Skin of body (tissue), 3 donors: ENCODE measurements at places on chromosomes 16 and 17.

DNA sequence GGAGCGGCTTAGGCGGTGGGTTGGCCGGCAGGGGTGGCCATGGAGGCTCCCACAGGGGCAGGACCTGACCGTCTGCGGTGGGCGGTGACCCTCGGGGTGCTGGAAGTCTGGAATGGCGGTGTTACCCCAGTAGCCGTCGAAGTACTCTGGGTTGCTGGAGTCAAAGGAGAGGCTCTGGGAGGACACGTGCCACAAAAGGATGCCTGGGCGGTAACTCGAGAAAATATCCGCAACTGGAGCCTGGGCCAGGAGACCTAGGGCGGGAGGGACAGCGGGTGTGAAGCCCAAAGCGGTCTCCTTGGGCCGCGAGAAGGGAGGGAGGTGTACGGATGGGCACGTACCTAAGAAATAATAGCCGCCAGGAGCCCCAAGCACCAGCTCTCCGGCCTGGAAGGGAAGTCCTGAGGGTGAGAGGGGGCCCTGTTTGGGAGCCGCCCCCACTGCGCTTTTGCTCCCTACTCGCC lies 4.6 kb downstream of the ITGA2B start:
- no peak for DNase-seq

DNA sequence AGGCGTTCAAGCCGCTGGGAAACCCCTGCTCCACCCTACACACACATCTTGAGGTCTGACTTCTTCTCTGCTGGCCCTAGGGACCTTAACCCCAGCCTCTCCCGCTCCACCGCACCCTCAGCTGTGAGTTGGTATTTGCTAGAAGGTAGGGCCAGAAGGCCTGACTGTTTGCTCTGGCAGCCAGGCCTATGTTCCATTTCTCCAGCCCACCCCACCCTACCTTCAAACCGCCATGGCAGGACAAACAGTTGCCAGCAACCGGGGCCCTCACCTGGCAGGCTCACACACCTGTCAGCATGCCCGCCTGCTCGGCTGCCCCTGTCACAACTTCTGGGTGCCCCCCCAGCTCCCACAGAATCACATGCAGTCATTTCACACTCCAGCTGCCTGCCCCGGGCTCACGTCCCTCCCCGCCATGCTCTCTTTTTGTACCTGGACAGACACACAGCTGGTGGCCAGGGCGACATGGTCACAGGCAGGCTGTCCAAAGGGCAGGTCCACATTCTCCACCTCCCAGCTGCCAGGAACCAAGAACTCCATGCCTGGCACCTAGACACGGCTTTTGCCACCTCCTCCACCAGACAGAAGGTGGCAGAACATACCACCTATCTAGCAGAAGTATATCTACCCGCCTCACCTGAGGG lies 2.6 kb upstream of the ATP2A3 start:
- DNase-seq: no peak

GRCh38 chr17:38894276-38894675 lies 24.4 kb downstream of the LASP1 start:
- no peak for DNase-seq

DNA sequence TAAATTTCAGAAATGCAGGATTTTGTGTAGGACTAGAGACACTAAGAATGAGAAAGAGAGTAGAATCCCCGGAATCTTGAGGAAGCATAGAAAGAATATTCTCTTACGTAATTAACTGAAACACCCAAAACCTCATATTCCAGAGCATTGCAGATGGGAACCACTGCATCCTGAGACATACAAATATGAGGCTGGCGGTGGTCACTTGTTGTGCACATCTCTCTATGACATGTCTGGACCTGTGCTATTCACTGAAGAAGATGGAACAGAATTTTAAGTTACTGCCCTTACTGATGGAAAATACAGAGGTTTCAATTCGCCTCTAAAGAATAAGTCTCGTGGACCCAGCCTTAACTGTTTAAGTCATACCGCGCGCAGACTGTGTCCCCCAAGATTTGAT lies 806 bp downstream of the RAD51C start:
- no peak for DNase-seq

DNA sequence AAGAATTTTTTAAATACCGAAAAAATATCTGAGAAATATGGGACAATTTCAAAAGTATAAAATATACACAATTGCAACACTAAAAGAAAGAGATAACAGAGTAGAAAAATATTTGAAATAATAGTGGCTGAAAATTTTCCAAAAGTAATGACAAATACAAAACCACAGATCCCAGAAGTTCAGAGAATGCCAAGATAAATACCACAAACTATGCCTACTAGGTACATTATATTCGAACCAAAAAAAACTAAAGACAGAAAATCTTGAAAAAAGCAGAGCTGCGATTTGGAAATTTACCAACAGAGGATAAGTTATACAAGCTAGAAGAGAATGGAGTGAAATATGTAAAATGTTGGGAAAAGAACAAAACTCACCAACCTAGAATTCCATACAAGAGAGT lies 191.3 kb upstream of the ELAC2 start:
- no peak for DNase-seq

- DNase-seq: no peak
Measured at GRCh38 chr17:56832446-56832845, 1.3 kb downstream of the C17orf67 start.

GRCh38 chr17:50866950-50867362 lies 802 bp upstream of the TOB1 start:
- DNase-seq: no peak

GRCh38 chr17:39801055-39801454 lies 63.1 kb downstream of the IKZF3 start:
- DNase-seq: no peak

GRCh38 chr17:58210922-58211321 lies 8.1 kb downstream of the MKS1 start:
- DNase-seq: no peak

DNA sequence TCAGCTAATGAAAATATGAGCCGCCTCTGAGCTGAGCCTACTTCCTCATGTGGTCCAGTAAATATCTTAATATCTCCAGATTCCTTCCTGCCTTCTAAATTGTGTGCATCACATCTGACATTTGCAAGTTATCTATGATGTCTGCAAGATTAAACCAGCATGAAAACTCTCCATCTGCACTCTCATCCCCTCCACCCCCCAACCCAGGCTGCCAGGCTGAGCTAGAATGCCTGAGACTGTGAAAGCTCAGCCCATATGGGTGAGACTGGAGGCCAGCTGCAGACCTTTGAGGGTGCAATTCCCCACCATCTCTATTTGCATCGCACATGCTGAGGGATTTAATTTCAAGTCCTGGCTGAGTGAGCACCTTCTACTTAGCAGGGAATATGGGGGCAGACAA lies 82.8 kb downstream of the ASIC2 start:
- DNase-seq: no peak

GRCh38 chr17:43171586-43172487 lies 823 bp downstream of the NBR1 start:
- peak; percentile 84 for DNase-seq

- DNase-seq: peak; percentile 68
Measured at GRCh38 chr17:48051706-48052486, 3.7 kb downstream of the NFE2L1 start.

DNA sequence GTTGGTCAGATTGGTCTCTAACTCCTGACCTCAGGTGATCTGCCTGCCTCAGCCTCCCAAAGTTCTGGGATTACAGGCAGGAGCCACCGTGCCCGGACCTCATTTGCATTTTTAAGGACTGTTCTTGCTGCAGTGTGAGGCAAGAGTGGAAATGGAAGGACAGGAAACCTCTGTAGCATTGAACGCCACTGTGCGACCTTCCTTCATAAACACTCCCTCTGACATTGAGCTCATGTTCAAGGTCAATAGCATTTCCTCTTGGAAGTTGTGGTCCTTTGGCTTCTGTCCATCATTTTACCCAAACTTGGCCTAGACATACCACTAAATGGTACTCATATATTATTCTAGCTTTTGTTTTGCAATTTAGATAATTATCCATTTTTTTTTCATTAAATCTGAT lies 32.8 kb upstream of the ABCA8 start:
- no peak for DNase-seq

DNA sequence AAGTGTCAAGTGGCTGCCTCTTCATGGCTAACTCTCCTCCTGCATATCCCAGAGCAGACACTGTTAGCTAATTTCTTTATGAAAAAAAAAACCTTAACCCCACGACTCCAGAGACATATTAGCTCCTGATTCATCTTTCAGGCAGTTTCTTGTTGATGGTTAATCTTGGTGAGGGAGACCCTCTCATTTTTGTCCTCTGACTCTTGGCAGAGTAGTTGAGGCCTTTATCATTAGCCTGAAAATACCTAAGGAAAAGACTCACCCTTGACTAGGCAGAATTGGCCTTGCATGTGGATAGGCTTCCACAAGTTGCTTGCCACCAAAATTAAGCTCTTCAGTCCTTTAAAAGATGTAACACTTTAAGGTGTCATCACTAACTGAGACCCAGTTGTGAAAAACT lies 4.0 kb downstream of the CRYBA1 start:
- DNase-seq: no peak

GRCh38 chr16:80350061-80350460 lies 190.7 kb upstream of the DYNLRB2 start:
- DNase-seq: no peak

GRCh38 chr16:23994615-23995014 lies 158.8 kb downstream of the PRKCB start:
- no peak for DNase-seq

- no peak for DNase-seq
Measured at GRCh38 chr17:39636587-39636926, 387 bp upstream of the STARD3 start.

DNA sequence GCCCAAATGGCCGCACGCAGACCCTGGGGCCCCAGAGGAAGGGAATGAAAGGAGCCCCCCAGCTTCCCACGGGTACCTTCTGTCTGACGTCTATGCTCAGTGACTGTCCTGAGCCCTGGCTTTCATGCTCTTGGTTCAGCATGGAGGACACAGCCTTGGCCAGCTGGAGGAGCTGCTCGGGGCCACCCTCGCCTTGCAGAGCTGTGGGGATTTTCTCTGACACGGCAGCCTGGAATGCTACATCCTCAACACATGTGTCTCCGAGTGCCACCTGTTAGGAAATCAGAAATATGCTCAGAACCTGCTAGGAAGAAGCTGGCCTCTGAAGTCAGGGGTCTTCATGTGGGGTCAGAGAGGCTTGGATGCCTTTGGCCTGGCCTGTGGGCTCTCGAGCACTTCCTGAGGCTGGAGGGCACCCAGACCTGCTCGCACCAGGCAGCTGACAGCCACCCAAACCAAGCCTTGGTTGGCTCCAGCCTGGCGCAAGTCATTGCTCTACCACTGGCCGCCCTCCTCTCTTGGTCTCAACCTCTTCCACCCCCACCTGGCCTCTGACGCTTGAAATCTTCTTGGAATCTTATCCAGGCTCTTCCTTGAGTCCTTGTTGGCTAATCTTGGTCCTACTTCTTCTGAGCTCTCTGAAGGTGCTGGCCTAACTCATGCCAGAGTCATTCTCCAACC lies 63.7 kb upstream of the BCO1 start:
- DNase-seq: no peak

GRCh38 chr16:19598805-19599510 lies 43.5 kb downstream of the VPS35L start:
- no peak for DNase-seq

- DNase-seq: no peak
Measured at GRCh38 chr17:41664587-41665565, 23.8 kb upstream of the EIF1 start.

GRCh38 chr16:11145173-11145818 lies 110.7 kb downstream of the SOCS1 start:
- DNase-seq: no peak

DNA sequence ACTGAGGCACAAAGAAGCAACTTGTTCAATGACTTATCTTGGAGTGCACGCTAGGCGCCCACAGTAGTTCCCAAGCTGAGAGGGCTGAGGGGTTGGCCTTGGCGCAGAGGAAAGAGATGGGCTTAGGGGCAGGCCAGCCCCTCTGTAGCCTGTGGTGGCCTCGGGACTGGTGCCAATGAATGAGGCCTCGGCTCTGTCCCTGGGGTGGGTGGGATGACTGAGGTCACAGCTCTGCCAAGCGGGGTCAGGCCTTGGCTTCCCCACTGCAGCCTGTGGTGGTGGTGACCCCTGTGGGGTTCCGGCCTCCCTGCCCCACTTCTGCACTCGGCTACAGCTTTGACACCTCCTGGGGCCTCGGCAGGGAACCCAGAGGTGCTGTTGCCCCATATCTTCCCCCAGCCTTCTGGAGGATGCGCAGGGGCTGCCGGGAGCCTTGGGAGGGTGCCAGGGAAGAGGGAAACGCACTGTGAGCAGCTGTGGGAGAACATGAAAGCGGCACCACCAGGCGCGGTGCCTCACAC lies 46.0 kb downstream of the BEAN1 start:
- no peak for DNase-seq

GRCh38 chr17:78118801-78119241 lies 9.7 kb downstream of the TMC6 start:
- no peak for DNase-seq

GRCh38 chr17:78888941-78889518 lies 14.0 kb downstream of the CEP295NL start:
- DNase-seq: no peak

DNA sequence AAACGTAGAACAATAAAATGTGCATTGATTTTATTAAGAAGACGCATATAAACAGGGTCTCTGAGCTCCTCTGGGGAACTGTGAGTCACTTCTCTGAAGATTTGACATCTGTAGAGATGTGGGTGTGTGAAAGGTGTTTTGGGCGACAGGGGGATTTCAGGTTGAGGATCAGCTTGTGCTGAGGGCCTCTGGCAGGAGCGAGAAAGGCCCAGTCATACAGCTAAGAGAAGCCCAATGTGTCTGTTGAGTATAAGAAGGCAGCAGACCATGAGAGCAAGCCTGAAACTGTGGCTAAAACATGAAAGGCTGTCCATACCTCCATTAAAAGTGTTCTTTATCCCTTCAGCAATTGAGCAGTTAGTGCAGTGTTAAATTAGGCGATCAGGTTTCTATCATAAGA lies 406.5 kb upstream of the MON1B start:
- no peak for DNase-seq

DNA sequence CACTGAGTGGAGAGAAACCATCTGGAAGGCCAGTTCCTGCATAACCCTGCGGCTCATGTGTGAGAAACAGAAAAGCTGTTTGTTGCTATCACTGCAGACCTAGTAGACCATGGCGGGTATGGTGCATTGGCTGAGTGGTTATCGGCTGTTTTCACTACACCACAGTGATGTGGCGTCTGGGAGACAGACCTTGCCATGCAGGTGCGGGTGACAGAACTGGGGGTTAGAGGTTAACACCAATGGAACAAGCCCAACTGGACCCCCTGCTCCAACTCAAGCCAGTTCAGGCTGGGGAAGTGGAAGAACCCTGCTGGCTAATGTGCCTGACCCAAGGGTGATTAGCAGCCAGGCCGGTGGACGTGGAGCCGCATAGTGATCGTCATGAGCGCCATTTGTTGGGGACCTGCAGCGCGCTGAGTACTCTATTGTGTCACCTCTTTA lies 91.9 kb downstream of the IRF8 start:
- DNase-seq: no peak

GRCh38 chr16:27452569-27453493 lies 50.9 kb downstream of the IL21R start:
- no peak for DNase-seq

DNA sequence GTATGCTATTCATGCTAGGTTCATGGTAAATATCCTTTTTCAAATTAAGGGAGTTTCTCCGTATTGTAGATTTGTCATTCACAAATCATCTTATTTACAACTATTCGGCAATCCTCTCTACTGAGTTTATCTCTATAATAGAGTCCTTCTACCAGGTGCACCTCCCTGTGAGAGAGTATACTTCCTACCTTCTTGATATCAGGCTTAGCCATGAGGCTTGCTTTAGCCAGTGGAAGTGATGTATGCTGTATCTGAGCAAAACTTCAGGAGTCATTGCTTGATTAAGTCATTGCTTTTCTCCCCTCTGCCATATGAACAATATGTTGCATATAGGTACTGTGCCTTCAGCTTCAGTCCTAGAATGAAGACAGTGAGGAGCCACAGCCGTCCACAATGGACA lies 20.5 kb downstream of the NSRP1 start:
- no peak for DNase-seq
